NCI-H2029 (cell line): ENCODE measurements at places on chromosomes 12 and 14.

- peak; percentile 9 for DNase-seq
Observed at GRCh38 chr14:51564460-51564859, 87.2 kb upstream of the FRMD6 start.

- no peak for DNase-seq
Observed at GRCh38 chr14:85325134-85326017, 204.6 kb upstream of the FLRT2 start.

- DNase-seq, result no peak
Observed at GRCh38 chr12:131075194-131075593, 121.5 kb downstream of the ADGRD1 start.

DNA sequence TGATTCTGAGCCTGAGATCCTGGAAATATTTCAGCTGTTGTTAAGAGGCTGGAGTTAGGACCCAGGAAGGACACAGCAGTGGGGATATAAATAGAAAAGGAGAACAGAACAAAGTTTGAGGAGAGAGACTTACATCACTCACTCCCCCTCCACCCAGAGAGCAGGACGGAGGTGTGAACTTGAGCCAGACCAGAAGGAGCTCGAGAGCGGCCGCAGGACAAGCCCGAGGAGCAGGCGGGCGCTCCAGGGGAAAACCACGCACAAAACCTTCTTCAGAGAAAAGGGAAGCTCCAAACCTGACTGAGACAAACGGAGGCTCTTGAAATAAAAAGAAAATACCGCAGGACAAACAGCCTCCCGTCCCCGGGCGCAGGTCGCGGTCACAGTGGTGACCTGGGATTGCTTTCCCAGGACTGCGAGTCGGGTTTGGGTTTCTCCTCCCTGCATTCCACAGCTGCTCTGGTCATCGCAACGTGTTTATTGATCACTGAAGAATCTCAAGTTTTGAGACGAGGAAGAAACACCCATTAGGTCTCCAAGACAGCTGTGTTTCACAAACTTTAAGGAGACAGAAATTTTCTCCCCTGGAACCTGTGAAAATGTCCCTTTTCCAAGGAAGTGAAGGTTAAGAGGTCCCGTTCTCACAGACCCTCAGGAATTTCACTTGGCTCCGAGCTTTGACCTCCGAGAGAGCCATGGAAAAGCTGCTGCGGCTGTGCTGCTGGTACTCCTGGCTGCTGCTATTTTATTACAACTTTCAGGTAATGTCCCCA is at the start of gene ADGRD1:
Gene ADGRD1 (plus strand): TSS at position 137 of the 773 bp plus-strand sequence. CDS start 559 bp downstream, at position 696.
- no peak for DNase-seq

- DNase-seq, result no peak
Observed at GRCh38 chr12:112331886-112332285, 50.3 kb downstream of the HECTD4 start.

DNA sequence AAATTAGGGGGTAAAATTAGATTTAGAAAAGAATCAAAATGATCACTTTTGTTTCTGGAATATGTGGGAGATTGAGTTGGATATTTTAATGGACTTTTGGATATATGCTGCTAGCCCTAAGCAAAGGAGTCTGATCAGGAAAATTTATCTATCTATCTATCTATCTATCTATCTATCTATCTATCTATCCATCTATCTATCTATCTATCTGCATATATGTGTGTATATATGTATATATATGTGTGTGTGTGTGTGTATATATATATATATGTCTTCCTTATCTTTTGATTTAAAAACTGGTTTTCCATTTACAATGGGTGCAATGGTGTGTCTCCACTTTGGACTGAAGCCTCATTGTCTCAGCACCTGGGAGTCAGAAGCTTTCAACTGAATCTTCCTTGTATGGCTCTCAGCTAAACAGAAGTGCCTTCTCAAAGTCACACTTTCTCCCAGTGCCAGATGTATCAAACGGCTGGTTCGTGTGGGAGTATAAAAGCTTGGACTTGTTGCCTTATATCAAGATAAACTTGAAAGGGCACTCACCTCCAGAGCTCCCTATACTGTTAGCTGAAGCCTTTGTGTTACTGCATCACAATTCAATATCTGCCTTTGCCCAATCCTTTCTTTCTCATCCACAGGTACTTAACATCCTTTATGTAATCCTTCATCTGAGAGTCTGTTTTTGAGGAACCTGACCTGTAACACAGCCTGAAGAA is 31.6 kb upstream of the CD69 start:
- no peak for DNase-seq

DNA sequence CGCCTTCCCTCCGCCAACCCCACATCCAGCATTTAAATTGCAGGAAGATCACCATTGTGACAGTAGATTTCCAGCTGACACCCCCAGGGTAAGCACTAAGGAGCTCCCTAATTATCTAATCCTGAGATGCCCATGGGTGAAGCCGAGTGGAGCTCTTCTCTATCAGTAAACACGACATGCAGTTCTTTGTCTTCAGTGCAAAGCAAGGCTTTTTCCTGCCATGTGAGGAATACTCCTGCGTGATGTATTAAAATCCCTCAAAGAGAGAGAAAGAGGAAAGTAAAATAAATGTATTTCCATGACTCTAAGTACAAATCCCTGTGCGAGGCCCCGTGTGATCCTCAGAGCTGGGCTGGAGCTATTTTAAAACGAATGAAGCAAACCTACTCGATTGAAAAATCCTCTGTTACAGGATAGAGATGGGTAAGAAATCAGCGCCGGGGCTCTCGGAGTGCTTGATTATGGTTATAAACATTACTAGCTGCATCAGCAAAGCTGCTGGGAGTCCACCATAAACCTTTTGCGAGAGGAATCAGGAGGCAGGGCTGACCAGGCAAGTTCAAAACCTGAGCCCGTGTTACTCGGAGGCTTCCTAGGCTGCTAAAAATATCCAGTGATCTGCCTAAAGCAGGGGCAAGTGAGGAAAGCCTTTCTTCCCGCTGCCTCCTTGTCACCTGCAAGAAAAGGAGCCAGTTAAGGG is 61.5 kb downstream of the MAP1LC3B2 start:
- DNase-seq, result no peak

DNA sequence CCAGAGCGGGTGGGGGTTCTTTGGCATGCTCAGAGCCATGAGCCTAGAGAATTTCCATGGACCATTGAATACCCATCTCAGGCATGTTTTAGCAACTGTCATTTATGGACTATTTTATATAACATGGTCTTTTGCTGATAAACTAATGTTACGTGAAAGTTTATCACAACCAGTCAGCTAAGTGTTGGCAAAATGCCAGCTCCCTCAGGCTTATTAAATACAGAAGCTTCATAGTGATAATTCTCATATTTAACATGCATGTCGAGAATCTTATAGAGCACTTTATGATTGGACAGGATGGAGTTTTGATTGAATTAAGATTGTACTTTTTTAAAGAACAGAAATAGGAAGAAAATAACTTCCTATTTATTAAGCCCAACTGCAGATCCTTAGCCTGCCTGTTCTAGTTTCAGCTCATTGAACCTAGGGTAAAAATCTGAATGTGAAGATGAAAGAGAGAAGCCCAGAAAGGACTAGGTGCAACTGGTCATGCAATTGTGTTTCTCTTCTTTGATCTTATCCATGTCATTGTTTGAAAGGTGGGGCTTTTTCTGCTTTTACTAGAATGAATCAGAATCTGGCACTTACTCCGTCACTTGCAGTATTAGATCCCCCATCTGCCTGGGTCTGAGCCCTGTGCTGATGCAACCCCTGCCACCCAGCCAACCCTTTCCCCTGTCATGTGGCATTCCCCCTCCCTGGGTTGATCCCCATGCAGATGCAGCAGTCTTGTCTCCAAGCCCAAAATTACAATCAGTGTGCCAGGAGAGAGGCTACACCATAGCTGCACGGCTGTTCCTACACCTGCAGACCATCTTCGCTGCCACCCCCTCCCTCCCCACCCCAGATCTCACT is 134.6 kb upstream of the EVL start:
- DNase-seq, result no peak
